COR-L47 (cell line): ENCODE measurements at places on chromosomes 13 and 19.

GRCh38 chr19:34018546-34018945 lies 153.8 kb upstream of the LSM14A start:
- no peak for DNase-seq

DNA sequence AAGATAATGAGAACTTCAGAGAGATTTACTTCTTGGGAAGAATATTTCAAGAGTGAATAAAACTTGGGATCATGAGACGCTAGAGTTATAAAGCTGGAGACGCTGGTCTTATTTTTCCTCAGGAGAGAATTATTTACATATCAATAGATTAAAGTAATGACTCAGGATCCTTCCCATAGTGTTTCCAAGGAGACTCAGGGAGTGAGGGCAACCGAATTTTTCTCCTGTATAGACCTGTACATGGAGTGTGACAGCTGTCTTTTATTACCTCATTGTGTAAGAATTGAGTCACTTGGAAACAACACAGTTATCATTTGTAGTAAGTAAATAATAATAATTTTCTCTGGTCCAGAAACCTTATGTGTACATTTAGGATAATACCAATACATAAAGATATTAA lies 1905.5 kb downstream of the OLFM4 start:
- DNase-seq = no peak

DNA sequence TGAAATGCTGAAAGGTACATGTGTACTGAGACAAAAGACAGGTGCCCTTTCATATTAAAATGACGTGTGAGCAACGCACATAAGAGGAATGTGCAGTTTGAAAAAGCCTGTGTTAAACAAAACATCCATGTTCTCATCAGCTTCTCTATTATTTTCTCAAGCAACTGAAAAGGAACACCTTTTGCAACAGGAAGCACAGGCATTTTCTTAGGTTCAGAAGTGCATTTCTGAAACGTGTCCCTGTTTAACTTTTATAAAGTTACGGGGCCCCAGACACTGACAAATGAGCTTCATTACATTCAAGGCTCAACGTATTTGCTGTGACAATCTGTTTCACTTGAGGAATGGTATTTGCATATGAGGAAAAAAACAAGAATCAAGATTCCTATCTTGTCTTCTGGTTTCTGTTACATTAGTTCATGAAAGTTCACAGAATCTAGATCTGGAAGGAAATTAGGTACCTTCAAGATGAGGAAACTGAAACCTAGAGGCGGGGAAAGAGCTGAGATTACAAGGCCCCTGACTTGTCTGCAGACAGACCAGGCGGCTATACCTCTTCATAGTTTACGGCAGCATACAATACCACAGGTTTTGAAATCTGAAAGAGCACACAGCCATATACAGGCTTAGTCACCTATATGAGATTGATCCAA lies 431.7 kb downstream of the KLF12 start:
- DNase-seq = no peak

DNA sequence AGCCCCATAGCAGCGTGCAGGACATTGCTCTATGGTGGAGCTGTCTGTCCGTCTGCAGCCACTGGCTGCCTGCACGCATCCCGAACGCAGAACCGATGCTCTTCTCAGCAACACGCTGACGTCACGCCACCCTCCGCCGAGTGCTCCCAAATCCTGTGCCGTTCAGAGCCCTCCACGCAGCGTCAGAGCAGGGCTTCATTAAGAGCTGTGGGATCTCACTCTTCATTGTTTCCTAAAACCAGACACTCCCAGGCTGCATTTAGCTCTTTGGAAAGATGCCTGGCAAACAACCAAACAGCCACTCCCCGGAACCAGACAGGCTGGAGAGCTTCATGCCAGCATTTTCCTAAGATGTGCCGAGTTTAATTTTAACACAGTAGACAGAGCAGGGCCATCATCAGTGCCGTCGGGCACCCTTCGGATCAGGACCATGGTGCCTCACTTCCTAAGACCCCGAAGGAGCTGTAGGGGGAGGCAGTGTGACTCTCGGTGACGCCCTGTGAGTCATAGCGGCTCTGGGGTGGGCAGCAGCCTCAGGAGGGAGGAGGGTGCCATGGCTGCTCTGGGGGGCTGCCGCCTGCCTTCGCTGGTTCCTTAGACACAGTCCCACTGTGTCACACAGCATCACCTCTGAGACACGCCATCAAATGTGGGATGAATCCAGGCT lies 131.5 kb upstream of the MCF2L start:
- peak; percentile 63 for DNase-seq

DNA sequence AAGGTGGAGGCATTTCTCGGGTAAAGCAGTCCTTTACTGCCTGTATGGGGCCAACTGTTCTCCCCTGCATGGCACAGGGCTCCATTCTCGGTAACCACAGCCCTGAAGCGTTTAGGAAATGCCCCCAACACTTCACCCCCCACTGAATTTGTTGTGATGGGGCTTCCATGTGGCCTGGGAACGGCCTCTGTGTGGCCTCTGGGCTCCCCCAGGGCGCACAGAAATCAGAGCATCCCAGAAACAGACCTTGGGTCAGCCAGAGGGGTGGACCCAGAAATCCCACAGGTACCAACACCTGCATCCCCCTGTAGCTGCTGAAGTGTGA lies 153.7 kb upstream of the VSTM2B start:
- DNase-seq = no peak

- DNase-seq = no peak
These were observed 10.3 kb downstream of the PDE4A start for GRCh38 chr19:10430505-10431253.

DNA sequence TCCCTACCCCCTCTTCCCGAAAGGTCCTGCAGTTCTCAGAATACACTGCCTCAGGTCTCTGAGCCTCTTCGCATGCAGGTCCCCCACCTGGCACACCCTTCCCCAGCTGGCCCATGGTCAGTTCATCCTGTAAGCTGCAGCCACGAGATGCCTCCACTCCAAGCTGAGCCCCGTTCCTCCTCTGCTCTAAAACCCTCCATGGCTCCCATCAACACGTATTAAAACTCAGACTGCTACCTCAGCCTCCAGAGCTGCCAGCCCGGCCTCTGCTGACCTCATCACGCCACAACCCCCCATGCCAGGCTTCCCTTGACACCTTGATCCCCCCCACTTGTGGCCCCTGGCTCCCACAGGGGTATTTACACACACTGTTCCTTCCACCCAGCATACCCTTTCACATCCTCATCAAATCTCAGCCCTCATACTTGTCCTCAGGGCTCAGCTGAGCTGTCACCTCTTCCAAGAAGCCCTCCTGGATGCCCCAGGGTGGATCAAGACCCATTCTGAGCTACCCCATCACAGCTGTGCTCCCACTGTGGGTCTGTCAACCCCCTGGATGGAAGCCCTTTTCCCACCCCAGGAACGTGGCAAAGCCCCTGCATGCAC lies 48.9 kb downstream of the PTPRS start:
- DNase-seq = no peak

DNA sequence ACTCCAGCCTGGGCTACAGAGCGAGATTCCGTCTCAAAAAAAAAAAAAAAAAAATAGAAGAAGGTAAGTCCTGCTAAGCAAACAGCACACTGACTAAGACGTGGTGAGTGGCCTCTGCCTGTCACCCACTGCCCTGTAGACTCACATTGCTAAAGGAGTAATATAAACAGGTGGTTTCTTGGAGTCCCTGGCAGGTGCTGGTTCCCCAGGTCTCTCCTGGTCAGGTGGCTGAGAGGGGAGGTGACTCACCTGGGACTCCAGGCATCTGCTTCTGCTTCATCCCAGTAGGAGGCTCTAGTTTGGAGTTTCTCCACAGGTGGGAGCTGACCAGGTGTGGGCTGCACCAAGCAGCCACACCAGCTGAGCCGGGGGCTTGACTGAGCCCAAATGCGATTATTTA lies at the start of gene OR10H1:
TSS of gene OR10H1 (minus strand) at position 359 of the 400 bp plus-strand sequence. CDS start 7,627 bp downstream, outside the sequence.
- DNase-seq = no peak

- DNase-seq = no peak
These were observed 852 bp upstream of the CYP4F12 start for GRCh38 chr19:15671891-15672579.

GRCh38 chr13:74986609-74987008 lies 495.4 kb downstream of the TBC1D4 start:
- no peak for DNase-seq

DNA sequence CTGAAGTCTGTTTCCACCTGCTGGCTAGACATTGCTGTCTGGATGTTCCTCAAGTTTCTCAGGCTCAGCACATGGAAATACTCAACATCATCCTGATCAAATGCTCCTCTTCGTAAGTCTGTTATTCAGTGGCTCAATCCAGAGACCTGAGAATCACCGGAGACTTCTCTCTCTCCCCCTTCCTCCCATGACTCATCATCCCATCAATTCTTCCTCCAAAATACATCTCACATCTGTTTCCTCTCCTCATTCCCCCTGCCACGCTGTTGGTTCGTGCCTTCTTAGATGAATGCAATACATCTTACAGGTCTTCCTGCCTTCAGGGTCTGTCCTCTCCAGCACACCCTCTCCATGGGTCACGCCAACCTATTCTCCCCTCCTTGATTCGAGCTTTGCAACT lies 7.4 kb upstream of the RXFP2 start:
- no peak for DNase-seq

GRCh38 chr13:21364357-21364756 lies 94.7 kb downstream of the ZDHHC20 start:
- no peak for DNase-seq

DNA sequence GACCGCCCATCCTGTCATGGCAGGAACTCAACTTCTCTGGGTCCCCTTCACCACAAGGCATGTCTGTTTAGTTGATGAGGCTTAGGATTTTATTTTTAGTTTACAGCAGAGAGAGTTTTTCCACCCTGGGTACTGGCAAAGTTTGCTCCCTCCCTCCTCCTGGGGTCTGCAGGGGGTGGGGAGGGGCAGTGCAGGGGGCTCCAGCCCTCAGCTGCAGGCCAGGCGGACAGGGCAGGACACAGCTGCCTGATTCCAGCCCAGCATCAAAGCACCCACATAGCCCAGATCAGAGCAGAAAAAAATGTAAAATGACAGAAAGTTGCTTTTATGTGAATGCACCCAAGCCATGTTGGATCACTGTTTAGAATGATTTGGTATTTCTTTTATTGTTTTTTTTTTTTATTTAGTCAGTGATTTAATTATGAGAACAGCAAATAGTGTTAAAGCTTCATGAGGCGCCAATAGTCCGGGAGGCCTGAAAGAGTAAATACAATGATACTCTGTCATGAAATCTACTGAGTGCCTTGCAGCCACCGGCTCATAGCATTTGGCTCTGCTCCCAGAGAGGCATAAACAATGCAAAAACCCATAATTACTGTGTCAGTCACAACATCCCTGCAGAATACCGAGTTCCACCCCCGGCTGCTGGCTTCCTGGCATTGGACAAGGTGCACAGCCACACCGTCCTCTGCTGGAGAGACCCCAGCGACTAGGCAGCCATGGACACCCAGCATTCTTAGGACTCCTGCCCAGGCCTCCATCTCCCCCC lies 923.5 kb downstream of the UQCRFS1 start:
- peak; percentile 51 for DNase-seq

- DNase-seq = no peak
These were observed 12.0 kb downstream of the MLLT1 start for GRCh38 chr19:6267552-6268381.

GRCh38 chr13:19680751-19681150 lies 47.3 kb downstream of the MPHOSPH8 start:
- no peak for DNase-seq

- DNase-seq = no peak
These were observed 14.7 kb downstream of the CDX2 start for GRCh38 chr13:27954406-27954851.

DNA sequence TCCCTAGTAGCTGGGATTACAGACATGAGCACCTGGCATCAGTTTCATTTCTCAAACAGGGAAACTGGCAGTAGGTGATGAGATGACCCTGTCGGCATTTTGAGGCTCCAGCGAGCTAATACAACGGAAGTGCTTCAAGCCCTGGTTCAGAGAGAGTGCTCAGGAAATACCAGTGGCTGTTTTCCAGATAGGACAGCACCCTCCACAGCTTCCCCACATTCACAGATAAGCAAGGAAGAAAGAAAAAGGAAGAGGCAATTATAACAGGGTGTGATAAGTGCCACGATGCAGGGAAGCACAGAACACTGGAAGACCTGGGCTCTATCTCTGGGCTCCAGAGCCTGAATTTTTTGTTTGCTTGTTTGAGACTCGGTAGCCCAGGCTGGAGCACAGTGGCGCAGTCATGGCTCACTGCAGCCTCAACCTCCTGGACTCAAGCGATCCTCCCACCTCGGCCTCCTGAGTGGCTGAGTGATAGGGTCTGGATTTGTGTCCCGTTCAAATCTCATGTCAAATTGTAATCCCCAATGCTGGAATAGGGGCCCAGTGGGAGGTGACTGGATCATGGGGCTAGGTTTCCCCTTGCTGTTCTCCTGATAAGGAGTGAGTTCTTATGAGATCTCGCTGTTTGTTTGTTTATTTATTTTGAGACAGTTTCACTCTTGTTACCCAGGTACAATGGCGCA lies 43.5 kb downstream of the PIN1 start:
- DNase-seq = no peak

GRCh38 chr19:42196011-42197001 lies 21.2 kb downstream of the DEDD2 start:
- no peak for DNase-seq

GRCh38 chr19:5536337-5536894 lies 31.3 kb downstream of the TINCR start:
- DNase-seq = peak; percentile 94

DNA sequence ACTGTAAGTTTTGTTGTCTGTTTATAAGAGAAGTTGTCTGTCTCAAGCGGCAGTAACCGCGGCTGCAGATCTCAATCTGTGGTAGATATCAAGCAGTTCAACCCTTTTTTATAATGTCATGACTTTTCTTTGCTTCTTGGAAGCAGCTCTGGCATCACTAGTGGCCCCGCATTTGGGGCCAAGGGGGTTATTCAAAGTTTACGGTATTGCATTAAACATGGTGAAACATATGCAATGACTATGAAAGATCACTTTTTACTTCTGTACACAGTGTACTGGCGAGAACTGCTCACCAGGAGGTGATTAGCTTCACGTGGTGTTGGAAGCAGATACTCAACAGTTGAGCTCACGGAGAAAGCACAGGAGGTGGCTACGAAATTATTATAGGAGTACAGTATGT lies 4.6 kb upstream of the FFAR3 start:
- DNase-seq = no peak

- DNase-seq = no peak
These were observed 3.9 kb upstream of the CCNE1 start for GRCh38 chr19:29807870-29808405.

DNA sequence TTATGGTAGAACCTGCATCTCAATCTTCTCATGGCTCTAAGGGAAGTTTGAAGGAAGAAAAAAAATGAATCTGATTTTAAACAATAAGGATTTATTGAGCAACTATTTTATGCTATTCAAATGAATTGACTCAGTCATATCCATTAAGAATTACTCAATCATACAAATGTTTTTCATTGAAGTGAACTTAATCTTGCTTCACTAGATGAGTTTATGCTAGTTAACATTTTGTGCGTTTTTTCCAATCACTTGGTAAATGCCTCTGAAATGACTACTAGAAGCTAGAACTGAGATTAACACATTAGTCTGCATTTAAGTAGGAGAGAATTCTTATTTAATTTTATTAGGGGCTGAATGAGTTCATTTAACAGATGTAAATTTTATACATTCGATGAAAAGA lies 25.2 kb downstream of the RXFP2 start:
- DNase-seq = no peak

GRCh38 chr19:12513531-12514061 lies 29.0 kb upstream of the ZNF709 start:
- DNase-seq = no peak

- DNase-seq = no peak
These were observed 5.0 kb downstream of the PBX4 start for GRCh38 chr19:19613506-19613905.
